ENCODE measurements at places on chromosomes 2 and 18.

- DNase-seq: no peak
Observed at GRCh38 chr2:186274936-186275575, 211.0 kb upstream of the ZC3H15 start.

DNA sequence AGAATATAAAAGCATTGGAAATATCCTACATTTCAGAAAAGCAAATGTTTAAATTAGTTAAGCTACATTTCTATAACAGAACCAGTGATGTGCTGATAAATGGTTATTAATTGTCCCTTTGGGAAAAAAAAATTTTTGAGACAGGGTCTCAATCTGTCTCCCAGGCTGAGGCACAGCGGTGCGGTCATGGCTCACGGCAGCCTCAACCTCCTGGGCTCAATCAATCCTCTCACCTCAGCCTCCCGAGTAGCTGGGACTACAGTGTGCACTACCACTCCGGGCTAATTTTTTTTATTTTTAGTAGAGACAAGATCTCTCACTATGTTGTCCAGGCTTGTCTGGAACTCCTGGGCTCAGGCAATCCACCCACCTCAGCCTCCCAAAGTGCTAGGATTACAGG is 194.8 kb upstream of the SALL3 start:
- DNase-seq: no peak

DNA sequence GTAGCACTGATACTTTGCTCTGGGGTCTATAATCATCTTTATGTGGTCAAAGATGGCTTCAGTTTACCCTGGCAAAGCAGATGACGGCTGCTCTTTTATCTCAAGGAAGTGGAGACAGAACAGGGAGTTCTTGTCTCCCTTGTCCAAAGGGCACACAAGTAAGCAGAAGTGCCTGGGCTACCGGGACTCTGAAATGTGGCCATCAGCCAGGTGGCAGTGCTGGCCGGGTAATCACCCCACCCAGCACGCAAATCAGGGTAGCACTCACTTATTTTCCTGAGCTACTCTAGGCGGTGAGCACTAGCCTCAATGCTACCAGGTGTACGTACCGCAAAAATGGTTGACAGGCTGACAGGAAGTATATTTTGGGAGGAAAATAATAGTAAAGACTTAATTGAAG is 119.7 kb upstream of the ETAA1 start:
- no peak for DNase-seq

DNA sequence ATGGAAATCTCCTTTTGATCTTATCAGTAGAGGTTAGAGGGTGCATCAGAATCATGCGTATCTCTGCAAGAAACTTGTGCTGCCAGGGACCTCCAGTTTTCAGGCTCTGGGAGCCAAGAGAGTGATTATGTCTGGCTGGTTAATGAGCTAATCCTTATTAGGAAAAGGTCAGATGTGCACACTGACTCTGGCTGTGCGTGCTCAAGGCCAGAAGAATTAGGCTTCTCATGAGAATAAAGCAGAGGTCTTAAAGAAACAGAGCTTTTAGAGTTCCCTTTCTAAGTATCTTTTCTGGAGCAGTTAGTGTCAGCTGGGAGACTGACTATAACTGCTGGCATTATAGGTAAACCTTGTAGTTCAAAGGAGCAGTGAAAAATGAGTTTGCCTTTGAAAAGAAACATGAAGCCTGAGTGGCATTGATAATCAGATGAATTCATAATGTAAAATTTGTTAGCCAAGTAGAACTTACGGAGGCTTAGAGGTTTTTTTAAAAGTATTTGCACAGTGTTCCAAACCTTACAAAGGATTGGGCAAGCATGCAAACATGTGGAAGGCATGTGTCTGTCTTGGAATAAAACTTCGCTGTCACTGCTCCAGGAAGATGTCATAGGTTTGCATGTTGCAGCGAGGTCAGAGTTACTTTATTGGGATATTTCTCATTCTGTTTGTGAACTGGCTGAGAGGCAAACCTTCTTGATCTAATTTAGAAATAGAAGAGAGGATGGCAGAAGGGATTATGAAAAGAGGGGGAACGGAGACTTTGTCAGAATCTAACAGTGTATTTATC is 151.7 kb downstream of the ARHGAP28 start:
- DNase-seq: no peak

DNA sequence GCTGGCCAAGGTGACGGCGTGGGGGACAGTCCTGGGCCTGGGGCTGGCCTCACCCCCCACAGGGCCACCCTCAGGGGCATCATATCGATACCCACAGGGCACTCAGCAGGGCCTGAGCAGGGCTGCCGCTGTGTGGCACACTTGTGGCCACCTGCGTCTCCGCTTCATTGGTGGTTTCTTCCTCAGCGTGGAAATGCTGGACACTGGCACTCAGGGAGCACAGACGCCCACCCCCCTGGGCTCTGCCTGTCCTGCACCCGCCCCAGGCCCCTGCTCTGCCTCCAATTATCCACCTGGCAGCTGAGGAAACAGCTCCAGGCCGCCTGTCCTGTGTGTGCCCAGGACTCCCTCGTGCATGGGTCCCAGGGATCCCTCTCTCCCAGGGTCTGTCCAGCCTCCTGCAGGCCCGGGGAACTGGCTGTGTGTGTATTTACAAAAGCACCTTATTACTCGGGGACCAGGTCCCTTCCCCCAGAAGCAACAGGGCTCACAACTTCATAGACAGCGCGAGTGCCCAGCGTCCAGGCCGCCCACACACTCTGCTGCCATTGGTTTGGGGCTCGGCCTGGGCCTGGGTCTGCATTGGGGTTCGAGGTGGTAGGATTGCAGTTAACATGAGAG is 13.1 kb downstream of the CROCC2 start:
- DNase-seq: no peak

- no peak for DNase-seq
Observed at GRCh38 chr18:56162311-56163265, 475.8 kb downstream of the TXNL1 start.

- no peak for DNase-seq
Observed at GRCh38 chr2:50108245-50108644, 923.7 kb downstream of the NRXN1 start.

DNA sequence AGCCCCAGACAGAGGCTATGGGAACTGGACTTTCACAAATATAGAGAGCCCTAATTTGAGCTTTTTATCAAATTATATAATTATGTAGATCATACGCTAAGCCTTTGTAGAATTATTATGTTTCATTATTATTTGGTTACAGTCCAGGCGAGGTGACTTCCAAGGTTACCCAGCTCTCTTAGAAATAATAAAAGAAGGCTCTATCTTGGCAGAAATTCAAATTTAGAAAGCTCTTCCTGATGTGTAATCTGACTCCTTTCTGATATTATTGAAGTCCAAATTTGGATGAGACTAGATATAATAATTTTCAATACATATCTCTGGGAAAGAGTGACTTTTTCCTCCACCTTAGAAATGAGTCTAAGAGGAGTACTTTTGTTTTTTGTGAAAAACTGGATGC is 4.8 kb upstream of the SLC38A11 start:
- DNase-seq: no peak

- no peak for DNase-seq
Observed at GRCh38 chr2:201696151-201696659, 2.2 kb downstream of the MPP4 start.

DNA sequence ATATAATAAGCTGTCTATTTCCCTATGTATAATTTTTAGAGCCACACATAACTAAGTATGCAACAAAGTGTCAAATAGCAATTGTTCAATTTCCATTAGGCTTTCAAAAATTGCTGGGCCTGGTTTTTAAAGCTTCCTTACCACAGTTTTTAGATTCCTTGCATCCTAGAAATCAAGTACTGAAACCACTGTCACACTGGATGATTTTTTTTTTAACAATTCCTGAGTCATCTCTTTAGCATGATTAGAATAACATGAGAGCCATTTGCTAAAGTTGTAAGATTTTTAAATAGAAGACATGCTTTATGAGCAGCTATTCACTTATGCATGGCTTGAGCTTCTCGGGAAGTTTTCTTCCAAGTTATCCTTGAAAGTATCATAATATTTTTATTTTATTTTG is 319.5 kb upstream of the NXPH2 start:
- no peak for DNase-seq

DNA sequence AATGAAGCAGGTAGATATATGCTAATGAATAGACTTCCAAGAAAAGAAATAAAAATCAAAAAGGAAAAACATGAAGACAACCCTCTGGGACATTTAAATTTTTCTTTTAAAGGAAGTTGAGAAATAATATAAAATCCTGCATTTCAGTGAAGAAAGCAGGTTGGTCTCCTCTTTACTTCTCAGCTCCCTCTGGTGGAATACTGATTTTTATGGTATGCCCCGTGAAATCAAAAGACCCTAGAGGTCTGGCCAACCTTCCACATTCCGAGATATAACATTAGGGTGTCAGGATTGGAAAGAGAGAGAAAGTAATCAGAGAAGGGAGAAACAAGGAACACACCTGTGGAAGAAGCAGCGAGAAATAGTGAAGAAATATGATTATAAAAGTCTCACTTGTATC is 72.7 kb downstream of the DNER start:
- no peak for DNase-seq

DNA sequence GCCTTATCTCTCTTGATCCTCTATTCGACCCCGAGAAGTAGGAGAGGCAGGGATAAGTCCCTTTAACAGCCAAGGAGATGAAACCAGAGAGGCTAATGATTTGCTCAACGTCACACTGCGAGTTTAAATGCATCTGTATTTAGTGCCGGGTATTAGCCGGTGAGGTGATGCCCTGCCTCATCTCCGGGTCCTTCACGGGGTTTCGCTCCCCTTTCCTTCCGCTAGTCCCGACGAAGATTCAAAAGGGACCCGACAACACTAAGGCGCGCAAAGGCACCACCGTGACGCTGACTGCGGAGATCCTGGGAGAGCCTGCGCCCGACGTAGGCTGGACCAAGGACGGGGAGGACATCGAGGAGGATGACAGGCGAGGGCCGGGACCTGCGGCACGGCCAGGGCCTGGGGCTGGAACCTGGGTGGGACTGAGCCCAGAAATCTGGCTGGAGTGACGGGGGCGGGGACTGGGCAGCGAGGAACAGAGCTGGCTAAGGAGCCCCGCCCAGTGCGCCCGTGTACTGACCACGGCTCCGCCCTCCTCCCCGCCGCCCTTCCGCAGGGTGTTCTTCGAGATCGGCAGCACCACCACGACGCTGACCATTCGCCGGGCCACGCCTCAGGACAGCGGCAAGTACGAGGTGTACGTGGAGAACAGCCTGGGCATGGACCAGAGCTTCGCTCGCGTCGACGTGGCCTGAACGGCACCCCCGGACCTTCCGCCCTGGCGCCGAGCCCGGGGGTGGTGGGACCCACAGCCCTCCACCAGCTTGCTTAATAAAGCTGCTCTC is 1.0 kb upstream of the GMPPA start:
- peak; percentile 58 for DNase-seq

DNA sequence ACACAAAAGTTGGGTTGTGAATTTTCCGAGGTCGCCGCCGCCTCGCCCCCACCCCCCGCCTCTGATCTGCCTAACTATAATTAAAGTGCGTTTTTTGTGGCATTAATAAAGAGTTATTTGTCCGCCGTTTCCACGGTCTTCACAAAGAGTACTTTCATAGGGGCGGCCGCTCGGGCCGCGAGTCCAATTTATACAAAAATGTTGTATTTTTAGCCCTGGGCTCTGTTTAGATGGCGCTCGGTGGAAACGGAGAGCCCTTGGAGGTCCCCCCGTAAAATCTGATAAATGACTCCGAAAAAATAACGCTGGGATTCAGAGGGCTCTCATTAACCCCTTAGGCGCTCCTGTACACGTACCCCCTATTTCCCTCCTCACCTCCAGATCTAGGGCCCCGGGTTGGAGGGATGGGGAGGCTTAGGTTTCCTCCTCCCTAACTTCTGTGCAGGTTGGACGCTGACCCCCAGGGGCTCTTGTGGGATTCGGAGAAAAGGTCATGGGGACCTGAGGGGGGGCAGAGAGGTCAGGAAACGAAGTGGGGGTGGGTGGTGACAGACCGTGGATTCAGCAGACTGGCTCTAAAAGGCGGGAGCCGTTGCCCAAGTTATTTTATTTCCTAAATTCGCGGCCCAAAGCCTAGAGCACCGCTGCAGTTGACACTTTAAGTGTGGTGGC is 1.9 kb downstream of the CYP26B1 start:
- DNase-seq: no peak

DNA sequence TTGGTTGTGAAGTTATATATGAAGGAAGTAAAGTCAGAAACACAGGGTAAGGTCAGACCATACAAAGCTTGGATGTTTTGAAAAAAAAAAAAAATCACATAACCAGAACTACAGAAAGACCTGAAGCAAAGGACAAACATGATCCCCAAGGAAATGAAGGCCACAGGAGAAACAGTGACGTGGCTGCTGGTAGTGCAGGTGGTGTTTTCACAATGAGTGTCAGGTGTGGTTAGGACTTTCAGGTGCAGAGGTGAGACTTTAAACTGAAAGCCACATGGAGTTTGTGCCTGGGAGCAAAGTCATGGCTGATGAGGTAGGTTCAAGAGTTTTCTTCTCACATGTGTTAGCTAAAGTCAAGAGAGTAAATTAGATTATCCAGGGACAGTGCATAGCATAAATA is 270.7 kb downstream of the PIEZO2 start:
- DNase-seq: no peak

- DNase-seq: no peak
Observed at GRCh38 chr2:52622266-52622665, 1145.3 kb upstream of the CHAC2 start.

DNA sequence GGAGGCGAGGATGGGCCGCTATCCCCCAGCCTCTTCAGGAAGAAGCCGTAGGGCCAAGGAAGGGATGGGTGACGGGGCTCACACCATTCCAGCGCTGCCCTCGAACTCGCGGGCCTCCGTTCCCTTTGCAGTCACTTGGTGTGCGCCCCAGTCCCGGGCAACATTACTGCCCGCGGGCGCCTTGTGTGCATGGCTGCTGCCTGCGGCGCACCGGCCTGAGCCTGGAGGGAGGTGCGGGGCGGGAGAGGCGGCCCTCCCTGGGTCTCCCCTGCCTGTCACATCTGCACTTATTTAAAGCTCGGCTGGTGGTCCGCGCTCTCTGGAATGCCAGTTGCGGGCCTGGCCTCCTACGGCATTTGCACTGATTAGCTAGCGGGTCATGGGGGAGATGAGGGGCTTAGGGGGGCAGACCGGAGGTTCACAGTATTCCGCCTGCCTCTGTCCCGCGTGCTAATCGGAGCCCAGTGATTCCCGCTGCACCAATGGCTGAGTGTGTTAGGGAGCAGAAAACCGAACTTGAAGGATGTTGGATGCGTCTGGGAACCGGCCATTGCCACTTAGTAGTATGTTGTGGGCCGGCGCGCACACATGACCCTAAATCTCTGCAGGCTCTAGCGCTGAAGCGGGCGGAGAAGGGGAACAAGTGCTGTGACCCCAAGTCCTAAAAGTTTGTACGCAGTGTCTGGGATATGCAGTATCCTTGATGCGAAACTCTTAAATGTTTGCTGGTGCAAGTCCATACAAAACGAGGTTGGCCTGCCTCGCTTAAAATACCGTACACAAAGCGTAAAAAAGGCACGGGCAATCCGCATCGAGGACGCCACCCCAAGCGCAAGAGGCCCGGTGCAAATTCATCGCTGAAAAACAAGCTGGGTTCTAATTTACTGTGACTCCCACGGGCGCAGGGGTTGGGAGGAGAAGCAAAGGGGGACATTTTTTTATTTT is 161.2 kb upstream of the SIX2 start:
- DNase-seq: no peak
